ENCODE measurements at places on chromosomes 6 and 20.

DNA sequence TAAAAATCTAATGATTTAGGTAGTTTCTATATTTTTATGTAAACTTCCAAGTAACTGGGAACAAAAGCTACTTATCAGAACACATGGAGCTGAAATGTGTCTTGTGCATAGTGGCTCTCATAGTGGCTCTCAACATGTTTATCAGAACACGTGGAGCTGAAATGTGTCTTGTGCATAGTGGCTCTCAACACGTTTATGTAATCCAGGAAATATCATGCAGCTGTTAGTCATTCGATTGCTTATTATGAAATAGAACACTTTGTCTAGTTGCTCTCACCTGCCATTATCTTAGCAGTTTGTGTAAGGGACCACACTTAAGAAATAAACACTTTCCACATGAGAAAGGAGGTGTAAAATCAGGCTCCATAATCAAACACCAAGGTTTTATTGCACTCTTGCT, 119.2 kb upstream of the ASCC3 start:
- DNase-seq, result peak; percentile 47

- peak; percentile 39 for DNase-seq
Measured at GRCh38 chr6:692356-692851, 535 bp downstream of the EXOC2 start.

DNA sequence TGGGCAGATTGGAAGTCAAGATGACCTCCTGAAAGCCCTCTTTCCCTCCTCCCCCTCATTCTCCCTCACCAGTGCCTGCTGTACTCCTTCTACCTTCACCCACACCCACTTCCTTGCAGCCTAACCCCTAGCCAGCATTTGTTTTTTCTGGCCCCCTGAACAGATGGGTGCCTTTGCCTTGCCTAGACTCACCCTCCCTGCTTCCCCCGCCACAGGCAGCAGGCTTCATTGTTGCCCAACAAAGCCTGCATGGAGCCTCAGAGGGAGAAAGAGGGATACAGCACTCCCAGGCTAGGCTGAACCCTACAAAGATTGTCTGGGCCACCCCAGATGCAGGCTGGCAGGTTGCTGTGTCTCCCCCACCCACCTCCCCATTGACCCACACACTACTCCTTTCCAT, 2.7 kb downstream of the MOCS1 start:
- no peak for DNase-seq

DNA sequence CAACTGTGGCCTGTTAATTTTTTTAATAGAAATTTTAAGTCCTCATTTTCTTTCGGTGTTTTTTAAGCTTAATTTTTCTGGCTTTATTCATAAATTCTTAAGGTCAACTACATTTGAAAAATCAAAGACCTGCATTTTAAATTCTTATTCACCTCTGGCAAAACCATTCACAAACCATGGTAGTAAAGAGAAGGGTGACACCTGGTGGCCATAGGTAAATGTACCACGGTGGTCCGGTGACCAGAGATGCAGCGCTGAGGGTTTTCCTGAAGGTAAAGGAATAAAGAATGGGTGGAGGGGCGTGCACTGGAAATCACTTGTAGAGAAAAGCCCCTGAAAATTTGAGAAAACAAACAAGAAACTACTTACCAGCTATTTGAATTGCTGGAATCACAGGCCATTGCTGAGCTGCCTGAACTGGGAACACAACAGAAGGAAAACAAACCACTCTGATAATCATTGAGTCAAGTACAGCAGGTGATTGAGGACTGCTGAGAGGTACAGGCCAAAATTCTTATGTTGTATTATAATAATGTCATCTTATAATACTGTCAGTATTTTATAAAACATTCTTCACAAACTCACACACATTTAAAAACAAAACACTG, 10.1 kb downstream of the HFE start:
- DNase-seq, result peak; percentile 81

DNA sequence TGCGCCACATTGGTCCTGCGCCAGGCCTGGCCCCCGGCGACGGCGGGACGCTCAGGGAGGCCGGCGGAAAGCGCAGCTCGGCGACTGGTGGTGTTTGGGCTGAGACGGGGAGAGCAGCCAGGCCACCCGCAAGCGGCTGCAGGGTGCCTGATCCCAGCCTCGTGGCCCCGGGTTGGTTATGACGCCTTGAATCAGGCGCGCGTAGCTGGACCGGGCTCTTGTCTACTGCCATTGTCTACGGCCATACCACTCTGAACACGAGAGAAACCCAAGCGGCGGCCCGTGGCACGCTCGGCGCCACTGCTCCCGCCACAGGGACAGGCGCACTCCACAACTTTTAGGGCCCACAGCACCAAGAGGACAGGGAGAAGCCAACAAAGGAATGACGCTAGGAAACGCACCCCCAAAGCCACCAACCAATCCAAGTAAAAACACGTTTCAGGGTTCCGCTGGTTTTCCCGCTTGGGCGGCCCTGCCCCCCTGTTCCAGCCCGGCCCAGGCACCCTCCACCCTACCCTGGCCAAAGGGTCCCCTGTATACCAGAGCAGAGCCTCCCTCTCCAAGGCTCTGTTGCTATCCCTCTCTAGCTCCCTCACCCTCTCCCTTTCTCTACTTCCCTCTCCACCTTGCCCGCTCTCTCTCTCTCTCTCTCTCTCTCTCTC, 1849.3 kb upstream of the DEFB115 start:
- no peak for DNase-seq

- no peak for DNase-seq
Measured at GRCh38 chr6:14146506-14147096, 29.0 kb downstream of the CD83 start.

DNA sequence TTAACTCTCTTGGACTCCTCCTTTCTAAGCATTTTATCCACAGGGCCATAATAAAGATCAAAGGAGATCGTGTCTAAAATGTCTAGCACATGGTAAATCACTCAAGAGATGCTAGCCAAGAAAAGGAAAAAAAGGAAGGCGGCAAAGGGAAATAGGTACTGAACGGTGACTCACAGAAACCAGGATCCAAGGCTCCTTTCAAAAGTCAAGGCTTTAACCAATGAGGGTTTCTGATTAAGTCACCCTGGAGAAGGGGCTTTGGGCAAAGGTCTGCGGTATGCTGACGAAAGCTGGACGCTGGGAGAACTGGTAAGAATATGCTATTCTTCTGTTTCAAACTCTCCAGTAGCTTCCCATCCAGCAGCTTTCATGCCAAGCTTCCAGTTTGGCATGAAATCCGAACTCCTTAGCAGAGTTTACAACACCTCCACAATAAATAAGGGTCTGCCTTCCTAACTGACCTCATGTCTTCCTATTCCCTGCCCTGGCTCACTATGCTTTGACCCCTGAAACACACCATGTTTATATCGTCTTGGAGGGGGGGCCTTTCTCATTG, 1.0 kb downstream of the TOMM34 start:
- peak; percentile 29 for DNase-seq

DNA sequence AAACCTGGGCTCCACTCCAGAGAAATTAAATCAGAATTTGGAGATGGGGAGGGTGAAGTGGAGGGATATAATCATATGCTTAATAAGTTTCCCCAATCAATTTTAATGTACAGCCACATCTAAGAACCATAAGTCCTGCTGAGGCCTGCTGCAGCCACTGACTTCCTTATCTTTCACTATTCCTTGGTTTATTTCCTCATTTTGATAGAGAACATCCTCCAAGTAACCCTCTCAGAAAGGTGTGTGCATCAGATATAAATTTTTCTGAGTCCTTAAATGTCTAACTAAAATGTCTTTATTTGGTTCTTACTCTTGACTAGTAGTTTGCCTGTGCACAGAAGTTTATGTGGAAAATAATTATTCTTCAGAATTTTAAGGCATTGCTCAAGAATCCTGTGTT, 23.7 kb upstream of the SIRT5 start:
- DNase-seq, result no peak

DNA sequence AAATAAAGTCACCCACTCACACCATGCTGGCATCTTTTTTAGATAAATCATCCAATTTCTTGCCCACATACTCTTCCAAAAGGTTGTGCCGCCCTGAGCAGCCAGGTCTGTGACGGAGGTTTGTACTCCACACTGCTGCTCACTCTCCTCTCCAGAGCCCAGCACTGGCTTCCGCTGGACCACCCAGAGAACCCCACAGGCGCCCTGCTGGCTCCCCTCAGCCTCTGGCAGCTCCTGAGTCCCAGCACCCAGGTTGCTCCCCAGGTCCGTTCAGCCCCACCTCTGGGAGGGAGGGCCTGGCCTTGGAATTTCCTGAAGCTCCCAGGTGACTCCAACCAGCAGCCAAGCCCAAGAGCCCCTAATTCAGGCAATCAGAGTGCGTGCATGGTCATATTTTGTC, 131.7 kb upstream of the CST7 start:
- DNase-seq, result no peak

All from fibroblast of pulmonary artery (primary cell).